ENCODE measurements at places on chromosomes 3 and 15.

DNA sequence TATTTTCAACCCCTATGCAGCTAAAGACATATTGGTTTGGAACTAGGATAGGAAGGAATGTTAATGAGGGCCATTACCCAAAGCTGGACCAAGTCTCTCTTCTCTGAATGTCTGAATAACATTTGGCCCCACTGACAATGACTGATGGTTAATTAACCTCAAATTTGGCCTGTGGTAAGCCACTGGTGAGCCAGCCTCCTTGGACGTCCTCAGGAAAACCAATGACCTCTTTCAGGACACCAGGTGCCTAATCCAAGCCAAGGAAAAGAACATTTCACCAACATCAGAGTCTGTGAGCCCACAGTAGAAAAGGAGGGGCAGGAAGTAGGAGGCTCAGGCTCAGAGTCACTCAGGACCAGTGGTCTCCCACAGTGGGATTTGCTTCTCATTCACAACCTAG, 56.4 kb upstream of the ETV5 start:
- no peak for DNase-seq

GRCh38 chr15:60480149-60480548, 1.2 kb upstream of the ICE2 start:
- DNase-seq, result no peak

GRCh38 chr3:124420392-124420791, 309.9 kb upstream of the UMPS start:
- DNase-seq, result no peak

DNA sequence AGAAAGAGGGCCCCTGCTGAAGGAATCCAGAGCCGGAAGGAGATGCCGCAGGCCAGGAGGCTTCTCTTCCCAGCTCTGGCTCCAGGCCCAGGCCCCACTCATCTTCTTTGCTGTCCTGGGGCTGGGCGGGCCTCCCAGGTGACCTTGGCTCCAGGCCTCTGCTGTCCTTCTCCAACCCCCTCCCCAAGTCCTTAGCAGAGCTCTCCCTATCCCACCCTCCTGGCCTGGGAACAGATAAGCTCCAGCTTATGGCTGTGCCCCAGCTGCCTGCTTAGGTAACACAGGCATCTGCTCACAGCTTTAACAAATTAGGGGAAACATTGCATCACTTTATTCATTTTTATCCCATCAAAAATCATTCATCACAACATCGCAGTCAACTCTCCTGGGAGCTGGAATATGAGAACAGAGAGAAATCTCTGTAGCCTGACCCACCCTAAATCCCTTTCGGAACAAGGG, 86.9 kb downstream of the SEMA5B start:
- no peak for DNase-seq

GRCh38 chr15:90011705-90012104, 10.6 kb downstream of the ZNF710 start:
- DNase-seq, result no peak

DNA sequence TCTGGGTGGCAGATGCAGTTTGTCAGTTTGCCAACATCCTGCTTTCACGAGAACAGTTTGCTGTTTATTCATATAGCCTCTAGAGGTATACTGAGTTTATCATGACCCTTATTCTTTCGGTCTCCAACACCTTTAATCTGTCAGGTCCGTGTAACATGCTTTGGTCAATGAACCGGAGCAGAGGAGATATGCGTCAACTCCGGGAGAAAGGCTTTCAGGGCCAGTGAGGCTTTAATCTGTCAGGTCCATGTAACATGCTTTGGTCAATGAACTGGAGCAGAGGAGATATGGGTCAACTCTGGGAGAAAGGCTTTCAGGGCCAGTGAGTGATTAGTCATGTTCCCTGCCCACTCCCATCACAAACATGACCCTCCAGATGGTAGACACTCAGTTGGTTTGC, 16.9 kb upstream of the GPD1L start:
- no peak for DNase-seq

DNA sequence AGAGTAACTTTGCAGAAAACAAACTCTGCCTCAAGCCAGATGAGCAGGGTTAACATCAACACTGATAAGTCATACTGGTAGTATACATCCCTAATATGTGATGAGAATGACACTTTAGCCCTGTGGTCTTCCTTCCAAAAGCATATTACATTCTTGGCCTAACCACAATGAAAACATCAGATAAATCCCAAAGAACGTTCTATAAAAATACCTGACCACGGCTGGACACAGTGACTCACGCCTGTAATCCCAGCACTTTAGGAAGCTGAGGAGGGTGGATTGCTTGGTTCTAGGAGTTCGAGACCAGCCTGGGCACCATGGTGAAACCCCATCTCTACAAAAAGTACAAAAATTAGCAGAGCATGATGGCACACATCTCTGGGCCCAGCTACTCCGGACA, 4.7 kb downstream of the TMCC1 start:
- no peak for DNase-seq

DNA sequence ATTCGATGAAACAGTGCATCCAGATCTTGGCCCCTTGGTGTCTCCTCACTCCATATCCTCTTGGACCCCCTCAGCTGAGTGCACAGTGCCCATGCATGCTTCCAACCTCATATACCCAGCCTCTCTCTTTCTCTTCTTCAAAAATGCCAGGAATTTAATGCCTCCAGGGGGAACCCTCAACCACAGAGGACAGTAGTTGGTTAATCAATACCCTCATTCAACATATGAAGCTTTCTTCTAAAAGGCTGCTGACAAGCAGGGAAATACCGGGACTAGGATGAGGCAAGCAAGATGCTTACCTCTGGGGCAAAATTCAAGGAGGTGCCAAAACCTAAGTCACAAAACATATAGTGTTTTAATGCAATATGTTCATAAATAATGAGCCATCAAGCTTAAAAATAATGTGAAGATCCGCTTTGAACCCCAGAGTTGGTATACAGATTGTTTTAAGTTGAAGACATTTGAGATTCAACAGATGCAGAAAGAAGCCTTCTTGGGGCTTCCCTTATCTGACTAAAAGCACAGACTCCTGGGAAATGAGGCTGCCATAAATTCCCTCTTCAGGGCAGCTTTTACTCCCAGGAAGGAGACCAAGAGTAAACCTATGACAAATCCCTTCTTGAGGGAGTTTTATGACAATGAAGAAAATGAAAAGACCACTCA, 48.2 kb upstream of the FHIT start:
- no peak for DNase-seq

Measured in stimulated activated CD8-positive, alpha-beta memory T cell treated with anti-CD3 and anti-CD28 coated beads, Interleukin-4, amount 100 ng/mL, for 24 hours (primary cell).